Stimulated activated CD4-positive, alpha-beta T cell treated with anti-CD3 and anti-CD28 coated beads, TNF-alpha, amount 100 ng/mL, for 4 hours (primary cell): ENCODE measurements at places on chromosomes 1 and 21.

- DNase-seq, result no peak
Observed at GRCh38 chr1:114755006-114755931, 2.5 kb downstream of the CSDE1 start.

GRCh38 chr1:10708757-10709156 is 87.7 kb downstream of the CASZ1 start:
- DNase-seq, result no peak

DNA sequence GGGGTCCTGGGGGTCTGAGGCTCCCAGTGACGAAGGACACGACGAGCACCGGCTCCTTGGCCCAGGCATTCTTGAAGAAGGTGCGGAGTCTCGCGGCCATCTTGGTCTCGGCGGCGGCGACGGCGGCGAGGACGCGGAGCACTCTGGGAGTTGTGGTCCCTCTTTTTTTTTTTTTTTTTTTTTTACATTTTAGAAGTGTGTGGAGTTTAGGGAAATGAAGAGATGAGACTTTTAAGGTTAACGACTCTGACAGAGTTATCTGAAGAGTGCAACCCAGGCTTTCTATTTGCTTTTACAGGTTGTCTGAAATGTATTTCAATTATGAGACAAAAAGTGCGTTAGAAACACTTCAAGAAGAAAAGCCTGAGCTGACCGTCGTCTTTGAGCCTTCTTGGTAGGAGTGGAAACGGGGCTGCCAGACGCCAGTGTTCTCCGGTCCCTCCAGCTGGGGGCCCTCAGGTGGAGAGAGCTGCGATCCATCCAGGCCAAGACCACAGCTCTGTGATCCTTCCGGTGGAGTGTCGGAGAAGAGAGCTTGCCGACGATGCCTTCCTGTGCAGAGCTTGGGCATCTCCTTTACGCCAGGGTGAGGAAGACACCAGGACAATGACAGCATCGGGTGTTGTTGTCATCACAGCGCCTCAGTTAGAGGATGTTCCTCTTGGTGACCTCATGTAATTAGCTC is 9.7 kb downstream of the OR2B11 start:
- DNase-seq, result no peak

- no peak for DNase-seq
Observed at GRCh38 chr1:237492359-237492758, 398.4 kb downstream of the ZP4 start.

- DNase-seq, result no peak
Observed at GRCh38 chr1:39866767-39867166, 16.5 kb downstream of the TRIT1 start.

GRCh38 chr1:40360631-40361030 is 12.9 kb upstream of the SMAP2 start:
- DNase-seq, result no peak

- DNase-seq, result no peak
Observed at GRCh38 chr1:4161366-4162006, 261.4 kb upstream of the C1orf174 start.
